ENCODE measurements at places on chromosomes 7 and 10.

- no peak for DNase-seq
Measured at GRCh38 chr10:29555091-29555745, 79.6 kb downstream of the SVIL start.

- no peak for DNase-seq
Measured at GRCh38 chr7:121085922-121086321, 97.4 kb downstream of the CPED1 start.

GRCh38 chr7:14805105-14805719 is 97.3 kb downstream of the DGKB start:
- DNase-seq: no peak

DNA sequence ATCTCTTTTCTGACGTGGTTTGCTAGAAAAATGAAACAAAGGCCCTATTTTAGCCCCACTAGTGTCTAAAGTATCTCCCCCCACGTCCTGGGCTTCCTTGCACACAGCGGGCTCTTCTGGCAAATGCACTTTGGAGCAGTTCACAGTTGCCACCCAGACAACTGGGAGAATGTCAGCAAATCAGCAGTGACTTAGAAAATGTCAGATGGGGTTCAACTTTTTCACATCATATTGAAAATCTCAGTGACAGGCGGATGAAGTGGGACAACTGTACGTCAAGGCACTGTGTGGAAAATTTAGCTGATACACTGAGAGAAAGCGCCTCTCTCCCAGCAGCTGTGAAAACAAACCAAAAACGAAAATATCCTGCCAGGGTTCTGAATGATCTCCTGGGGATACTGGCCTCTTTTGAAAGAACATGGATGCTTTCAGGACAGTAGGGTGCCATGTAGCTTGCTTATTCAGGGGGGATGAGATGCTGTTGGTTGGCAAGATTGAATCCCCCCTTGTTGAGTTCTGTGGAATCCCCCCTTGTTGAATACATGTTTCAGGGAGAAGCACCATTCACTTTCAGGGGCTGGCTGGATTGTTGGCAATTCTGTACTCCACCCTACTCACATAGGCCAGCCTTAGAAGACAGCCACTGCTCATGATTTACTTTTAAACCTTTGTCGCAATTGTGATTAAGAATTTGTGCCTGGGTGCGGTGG is 372.8 kb upstream of the CELF2 start:
- DNase-seq: no peak

DNA sequence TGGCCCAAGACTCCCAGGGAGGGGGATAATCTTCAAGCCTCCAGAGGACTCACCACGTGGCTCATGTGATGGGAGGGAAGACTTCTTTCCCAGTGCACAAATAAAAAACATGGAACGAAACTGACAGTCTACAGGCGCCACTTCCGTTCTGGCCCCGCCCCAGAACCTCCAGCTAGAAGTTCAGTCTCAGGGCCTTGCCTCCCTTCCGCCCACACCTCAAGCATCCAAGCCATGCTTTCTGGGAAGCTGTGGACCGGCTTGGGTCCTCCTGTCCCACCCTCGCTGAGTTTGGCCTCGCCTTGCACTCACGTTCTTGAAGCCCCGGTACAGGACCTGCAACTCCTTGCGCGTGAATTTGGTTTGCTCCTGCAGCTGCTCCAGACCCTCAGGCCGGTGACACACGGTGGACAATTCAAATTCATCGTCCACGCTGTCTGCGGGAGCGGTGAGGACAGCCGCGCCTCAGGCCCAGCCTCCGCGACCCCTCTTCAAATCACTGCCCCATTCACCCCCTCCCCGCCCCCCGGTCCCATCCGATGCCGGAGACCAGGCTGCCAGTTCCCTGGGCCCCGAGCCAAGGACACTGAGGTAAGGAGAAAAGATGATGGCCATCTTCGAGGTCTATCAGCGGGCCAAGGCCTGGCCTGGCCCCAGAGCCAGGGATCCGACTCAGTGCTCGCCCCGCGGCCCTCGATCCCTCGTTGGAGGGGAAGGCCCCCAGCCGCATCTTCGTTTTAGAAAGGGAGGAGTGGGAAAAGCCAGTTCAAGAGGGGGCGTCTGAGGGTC is 10.7 kb upstream of the OGA start:
- DNase-seq: no peak

- DNase-seq: no peak
Measured at GRCh38 chr7:134890246-134891240, 95.8 kb upstream of the AGBL3 start.

GRCh38 chr10:119608316-119609155 is 11.8 kb upstream of the TIAL1 start:
- peak; percentile 34 for DNase-seq

DNA sequence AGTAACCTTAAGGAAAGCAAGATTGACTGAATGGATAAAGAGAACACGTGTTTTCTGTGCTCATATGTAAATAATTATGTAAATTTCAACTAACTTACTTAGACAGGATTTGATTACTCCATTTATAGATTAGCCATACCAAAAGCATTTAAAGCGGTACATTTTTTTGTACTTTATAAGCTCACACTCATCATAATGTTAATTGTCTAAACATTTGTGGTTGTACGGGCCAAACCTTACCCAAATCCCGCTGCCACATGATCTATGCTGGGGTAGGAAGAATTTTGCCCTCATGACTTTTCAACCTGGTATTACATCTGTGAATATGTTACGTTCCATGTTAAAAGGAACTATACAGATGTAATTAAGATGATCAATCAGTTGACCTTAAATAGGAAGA is 29.1 kb downstream of the MKX start:
- DNase-seq: no peak

DNA sequence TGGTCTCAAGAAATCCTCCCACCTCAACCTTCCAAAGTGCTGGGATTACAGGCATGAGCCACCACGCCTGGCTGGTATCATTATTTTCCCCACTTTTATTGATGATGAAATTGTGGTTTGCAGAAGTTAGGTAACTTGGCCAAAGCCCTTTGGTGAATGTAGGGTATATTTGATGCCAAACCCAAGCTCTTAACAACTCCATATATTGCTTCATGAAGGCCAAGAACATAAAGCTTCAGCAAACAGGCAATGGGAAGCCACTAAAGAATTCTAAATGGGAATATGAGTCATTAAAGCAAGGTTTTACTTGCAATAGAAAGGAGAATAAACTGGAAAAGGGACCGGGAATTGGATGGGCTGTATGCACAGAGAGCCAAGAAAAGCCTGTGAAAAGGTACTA is 142.7 kb downstream of the KMT2E start:
- DNase-seq: no peak

DNA sequence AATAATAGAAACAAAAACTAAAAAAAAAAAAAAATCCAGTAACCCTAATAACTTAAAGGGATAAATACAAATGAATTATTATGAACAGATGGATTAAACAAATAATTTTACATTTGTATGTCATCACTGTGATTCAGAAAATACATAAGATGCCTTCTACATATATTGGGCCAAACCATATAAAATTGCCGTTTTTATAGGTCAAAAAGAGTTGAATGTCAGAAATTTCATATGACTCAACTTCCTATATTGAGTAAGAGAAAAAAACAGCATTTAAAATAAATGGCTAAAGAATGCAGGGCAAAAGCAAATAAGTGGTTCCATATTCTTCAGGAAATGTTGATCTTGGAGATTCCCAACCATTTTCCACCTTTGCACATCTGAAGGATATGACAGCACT is 9.4 kb downstream of the SLC35B4 start:
- no peak for DNase-seq

DNA sequence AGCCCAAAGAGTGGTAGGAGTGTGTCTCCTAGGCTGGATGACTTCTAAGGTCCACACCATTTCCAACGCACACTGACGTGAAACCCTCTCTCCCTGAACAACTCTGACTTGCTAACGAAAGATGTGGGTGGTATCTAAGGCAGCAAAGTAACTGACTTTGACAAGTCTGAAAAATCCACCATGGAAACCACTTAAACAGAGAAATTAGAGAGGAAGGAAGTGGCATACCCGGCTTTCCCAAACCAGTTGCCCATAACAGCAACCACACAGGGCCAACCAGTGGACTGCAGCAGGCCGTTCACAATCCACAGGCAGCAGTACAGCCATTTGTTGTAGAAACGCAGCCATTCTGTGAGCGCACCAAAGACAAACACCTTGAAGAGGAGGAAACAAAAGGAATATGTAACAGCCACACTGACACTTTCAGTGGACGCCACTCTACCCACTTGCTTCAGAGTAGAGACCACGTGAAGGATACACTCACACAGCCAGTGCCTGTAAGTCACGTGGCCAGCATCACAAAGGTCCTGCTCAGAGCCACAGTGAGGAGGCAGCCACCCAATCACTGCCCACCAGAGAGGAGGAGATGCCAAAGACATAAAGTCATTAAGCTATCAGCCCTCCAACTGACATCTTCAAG is 39.8 kb downstream of the SLC37A3 start:
- DNase-seq: peak; percentile 6

- no peak for DNase-seq
Measured at GRCh38 chr7:69422574-69422985, 175.7 kb upstream of the AUTS2 start.

GRCh38 chr7:13016592-13017332 is 329.3 kb downstream of the ARL4A start:
- no peak for DNase-seq

DNA sequence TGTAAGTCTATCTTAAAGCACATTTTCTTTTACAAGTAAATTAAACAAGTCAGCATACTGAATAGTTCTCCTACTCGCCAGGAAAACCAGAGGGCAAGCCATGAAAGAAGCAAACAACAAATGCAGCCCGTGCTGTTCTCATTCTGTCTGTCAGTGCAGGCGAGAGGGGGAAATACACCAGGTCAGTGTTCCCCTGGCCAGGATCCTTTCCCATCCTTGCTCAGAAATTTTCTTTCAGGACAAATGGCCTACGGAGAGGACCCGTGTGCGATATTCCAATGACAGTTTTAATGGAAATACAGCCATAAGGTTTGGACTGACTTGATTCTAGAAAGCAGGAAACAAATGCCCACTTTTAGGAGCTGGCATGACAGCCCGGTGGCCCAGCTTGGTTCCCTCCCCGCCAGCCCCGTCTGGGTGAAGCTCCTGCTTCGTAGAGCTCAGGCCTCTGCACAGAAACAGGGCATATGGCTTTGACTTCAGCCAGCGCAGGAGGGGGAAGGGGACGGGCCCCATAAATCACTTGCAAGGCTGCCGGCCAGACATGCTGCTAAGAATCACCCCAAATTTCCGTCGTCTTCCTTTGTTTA is 67.8 kb downstream of the FRMD4A start:
- DNase-seq: no peak

DNA sequence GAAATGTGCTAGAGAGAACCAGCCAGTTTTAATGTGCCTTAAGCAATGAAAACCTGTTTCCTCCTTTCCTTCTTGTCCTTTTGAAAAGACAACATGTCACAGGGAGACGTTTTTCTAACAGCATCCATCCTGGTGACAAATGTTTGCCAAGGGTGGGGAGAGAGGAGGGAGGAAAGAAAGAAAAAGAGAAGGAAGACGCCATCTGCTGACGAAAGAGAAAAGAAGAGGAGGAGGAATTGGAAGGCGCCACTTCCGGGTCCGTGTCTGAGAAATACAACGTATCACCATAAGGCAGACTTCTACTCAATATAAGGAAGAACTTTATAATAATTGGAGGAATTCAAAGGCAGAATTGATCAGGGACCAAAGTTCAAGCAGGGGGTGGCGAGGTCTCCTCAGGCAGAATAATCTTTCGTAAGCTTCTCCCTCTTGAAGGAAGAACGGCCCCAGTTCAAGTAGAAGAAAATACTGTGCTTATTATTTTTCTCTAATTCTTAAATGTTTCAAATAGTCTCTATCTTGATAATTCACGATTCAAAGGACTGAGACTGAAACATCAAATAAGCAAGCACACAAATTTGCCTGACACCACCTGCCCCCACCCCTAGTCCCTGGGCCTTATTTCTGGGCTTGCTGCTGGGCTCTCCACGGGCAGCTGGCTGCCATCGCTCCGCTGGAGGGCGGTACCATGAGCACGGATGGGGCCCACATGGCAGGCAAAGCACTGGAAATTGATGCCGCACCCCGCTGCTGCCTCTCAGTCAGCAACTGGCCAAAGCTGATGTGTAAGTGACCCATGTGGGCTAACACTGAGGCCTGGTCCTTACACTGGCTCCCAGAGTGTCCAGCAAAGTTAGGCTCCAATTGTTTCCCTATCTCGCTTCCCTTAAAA is 273.7 kb upstream of the KLF14 start:
- DNase-seq: peak; percentile 58

GRCh38 chr10:109939315-109939961 is 16.1 kb upstream of the XPNPEP1 start:
- no peak for DNase-seq

- DNase-seq: peak; percentile 14
Measured at GRCh38 chr7:108497082-108497725, 28.7 kb downstream of the PNPLA8 start.

DNA sequence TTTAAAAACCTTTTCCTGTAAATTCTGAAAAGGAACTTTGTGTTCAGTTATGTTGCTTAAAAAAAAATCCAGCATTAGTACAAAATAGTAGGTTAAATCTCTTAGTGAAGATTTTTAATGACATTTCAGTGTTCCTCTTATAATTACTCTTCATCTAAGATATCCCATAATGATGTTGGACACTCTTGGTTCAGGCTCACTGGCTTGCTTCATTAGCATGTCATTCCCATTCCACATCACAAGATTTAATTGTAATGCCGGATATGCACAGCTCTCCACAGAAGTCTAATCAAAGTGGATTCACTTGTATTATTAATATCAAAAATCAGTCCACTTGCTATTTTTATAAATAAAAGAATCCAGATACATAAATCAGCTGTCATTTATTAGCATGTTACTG is 180.0 kb upstream of the MDFIC start:
- no peak for DNase-seq

DNA sequence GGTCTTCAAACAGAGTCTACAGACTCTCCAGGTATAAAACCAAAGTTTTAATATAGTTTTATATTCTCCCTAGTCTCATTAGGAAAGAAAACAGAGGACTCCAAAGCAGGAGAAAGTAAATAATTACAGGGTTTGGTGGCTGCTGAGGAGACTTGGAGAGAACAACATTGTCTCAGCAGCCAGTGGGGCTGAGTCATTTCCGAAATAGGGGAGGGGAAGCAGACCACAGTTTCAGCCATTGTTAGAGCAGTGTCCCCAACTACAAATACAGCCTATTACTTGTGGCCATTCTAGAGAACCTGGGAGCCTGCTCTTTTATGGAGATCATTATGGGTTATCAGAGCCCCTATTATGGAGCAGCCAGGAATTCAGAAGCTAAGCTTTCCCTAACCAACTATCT is 44.2 kb upstream of the A1CF start:
- DNase-seq: no peak

GRCh38 chr7:139566736-139567646 is 43.5 kb downstream of the CLEC2L start:
- DNase-seq: no peak

DNA sequence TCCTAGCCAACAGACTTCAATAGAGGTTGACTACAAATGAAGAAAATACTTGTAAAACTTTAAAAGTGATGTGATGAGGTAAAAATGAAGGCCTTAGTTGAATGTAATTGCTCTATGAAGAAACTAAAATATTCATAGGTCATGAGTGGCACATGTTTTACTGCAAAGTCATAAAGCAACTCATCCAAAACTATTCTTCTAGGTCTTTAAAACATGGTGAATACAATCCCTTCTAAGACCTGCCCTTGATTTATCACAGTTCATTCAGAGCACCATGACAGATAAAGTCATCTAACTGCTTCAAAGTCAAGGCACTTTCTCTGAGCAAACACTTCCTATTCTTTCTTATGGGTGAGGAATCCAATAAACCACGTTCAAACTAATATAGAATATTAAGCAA is 713.5 kb downstream of the SORCS1 start:
- DNase-seq: no peak

- DNase-seq: no peak
Measured at GRCh38 chr7:113143486-113144257, 25.3 kb upstream of the SMIM30 start.

GRCh38 chr7:148726385-148726784 is 27.7 kb downstream of the CUL1 start:
- DNase-seq: no peak

Data from stimulated activated CD4-positive, alpha-beta T cell treated with anti-CD3 and anti-CD28 coated beads, Interleukin-4, amount 100 ng/mL, for 1 hour (primary cell).